ENCODE measurements at places on chromosomes 11 and 22.

DNA sequence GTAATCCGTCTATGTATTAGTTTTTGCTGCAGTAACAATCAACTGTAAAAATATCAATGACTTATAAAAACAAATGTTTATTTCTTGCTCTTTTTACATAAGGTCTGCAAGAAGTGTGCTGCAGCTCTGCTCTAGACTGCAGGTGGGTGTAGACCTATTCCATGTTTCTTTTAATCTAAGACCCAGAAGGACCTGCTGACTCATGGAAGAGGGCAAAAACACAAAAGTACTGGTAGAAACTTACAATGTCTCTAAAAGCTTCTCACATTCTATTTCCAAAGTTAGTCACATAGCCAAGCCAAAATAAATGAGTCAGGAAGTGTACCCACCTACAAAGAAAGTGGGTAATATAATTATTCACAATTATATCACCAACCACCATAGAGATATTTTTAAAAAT, 435.9 kb upstream of the FAT3 start:
- DNase-seq = no peak

DNA sequence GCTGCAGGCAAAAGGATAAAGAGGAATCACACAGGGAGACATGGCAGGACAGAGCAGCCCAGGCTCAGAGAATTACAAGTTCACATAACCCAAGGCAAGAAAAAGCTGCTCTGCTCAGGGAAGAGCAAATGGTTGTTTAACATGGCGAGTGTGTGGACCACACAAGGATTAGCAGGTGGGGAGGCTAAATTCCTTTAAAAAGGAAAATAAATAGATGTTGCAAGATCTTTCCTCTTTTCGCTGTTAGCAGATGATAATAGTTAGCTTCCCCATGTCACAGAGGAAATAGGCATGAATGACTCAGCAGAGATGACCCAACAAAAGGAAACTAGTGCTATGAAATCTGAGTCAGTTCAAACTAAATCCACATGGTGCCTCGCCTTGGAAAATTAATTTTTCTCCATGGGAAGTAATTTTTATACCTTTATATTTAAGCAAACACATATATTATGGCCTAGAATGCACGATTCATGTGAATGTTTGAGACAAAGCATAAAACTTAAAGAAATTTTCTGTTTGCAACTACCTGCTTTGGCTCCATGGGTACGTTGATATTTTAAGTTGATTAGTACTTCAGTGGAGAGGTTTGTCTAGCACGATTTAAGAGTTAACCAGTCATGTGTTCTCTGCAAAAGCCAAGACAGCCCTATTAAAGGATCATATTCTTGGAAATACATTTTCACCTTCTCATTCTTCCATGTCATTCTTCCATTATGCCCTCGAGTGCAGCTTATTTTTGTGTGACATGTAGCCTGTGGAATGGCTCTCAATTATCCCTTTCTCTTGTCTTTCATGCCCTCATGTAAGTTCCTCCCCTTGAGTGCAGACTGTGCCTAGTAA, 38.5 kb upstream of the FJX1 start:
- DNase-seq = peak; percentile 98

GRCh38 chr11:105862736-105863367, 159.2 kb downstream of the MSANTD4 start:
- DNase-seq = peak; percentile 76

DNA sequence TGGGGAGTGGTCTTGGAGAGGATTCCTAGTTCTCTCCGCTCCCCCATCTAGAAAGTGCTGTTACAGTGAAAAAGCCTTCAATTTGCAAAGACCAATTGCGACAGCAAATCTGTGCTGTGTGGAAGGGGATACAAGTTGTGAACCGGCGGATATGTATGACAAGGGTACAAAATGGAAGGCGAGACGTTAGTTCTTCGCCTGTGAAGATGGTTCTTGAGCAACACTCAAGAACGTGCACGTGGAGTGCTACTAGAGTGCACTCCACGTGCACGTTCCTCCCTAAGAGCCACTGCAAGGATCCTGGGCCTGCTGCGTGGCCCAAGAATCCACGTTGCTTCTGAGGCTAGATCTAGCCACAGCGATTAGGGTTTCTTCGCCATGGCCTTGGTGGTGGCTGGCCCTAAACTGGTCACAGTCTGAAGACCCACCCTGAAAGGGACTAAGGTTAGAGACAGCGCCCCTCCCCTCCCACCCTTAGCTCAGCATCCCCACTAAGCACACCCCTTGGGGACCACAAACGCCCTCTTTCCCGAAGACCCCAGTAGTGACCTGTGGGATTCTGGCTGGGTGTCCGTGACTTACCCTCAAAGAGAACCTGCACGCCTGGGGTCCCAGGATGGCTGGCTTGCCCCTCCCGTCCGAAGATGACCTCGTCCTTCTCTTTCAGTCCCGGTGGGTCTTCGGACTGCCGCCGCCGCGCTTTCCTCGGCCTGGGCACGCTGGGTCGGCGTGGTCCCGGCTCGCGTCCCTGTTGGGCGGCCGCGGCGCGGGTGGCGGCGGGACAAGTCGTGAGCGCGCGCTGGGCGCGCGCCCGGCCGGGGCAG, 519 bp upstream of the PDE3B start:
- no peak for DNase-seq

- DNase-seq = no peak
These were observed 8.9 kb downstream of the HEPHL1 start for GRCh38 chr11:94030059-94030458.

- peak; percentile 89 for DNase-seq
These were observed 3.0 kb upstream of the ANKK1 start for GRCh38 chr11:113384551-113384950.

DNA sequence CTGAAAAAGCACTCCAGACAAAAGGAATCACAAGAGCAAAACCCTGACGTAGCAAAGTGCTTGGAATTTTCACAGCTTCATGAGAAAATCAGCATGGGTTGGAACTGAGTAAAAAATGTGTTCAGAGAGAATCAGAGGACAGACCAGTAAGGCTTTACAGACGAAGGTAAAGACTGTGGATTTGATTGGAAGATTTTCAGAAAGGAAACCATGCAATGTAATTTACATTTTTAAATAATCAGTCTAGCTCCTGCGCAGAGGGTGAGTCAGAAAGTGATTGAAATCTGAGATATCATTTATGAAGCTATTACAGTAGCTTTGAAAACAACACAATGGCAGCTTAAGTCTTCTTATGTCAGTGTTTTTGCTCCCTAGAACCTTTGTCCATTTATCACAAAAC, 1122.3 kb downstream of the LRRC4C start:
- DNase-seq = no peak

GRCh38 chr22:40436505-40437431, 66.4 kb downstream of the SGSM3 start:
- DNase-seq = peak; percentile 86

DNA sequence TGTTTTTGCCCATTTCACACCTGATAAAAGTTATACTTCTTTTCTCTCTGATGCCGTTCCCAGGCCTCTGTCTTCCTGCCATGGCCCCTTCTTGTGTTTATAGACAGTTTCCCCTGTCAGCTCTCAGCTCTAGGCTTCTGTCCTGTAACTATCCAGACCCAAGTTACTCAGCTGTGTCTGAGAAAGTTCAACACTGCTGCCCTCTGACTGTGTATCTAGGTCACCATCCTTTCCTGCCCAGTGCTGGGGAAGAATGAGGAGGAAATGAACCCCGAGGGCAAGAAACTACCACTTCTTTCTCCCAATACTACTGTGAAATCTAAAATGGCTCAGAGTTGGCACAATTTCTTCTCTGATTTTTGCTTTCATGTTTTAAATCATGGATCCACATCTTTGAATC, 29.6 kb downstream of the SNX19 start:
- DNase-seq = no peak

- no peak for DNase-seq
These were observed 115.6 kb upstream of the PDGFD start for GRCh38 chr11:104279587-104279986.

DNA sequence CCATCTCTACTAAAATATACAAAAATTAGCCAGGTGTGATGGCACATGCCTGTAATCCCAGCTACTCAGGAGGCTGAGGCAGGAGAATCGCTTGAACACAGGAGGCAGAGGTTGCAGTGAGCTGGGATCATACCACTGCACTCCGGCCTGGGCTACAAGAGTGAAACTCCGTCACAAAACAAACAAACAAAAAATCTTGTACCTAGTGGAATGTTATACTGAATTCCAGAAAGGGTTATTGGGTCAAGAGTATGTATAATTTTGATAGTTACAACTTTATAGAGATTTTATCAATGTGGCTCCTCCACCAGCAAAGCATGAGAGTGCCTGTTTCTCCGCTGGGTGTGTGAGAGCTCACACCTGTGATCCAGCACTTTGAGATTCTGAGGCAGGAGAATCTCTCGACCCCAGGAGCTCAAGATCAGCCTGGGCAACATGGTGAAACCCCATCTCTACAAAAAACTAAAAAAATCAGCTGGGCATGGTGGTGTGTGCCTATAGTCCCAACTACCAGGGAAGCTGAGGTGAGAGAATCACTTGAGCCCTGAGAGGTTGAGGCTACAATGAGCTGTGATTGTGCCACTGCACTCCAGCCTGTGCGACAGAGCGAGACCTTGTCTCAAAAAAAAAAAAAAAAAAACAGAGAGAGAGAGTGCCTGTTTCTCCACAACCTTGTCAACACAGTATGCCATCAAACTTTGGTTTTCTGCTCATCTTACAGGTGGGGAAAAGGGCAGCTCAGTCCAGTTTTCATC, 12.7 kb upstream of the FOLR1 start:
- DNase-seq = no peak

DNA sequence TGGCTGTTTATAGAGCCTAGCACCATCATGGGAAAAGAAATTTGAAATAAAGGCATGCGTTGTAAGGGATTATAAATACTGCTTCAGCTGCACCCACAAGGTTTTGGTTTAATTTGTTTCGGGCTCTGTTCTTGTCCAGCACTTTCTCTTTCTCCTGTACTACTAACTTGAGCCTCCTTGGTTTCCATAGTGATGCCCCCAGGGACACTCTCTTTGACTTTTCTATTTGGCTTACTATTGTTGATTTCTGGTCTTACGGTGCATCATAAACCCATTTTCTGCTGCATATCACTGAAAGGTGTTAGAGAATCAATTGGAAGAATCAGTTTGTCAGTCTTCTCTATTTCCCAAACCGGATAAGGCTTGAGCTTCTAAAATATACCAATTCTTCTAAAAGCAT, 1674.3 kb upstream of the RAG2 start:
- DNase-seq = no peak

DNA sequence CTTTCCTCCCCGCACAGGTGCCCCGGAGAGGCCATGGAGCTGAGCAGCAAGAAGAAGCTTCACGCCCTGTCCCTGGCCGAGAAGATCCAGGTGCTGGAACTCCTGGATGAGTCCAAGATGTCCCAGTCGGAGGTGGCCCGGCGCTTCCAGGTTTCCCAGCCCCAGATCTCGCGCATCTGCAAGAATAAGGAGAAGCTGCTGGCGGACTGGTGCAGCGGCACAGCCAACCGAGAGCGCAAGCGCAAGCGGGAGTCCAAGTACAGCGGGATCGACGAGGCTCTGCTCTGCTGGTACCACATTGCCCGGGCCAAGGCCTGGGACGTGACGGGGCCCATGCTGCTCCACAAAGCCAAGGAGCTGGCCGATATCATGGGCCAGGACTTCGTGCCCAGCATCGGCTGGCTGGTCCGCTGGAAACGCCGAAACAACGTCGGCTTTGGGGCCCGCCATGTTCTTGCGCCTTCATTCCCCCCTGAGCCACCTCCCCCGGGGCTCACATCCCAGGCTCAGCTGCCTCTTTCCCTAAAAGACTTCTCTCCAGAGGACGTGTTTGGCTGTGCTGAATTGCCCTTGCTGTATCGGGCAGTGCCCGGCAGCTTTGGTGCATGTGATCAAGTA, 1.3 kb downstream of the TIGD3 start:
- peak; percentile 48 for DNase-seq

- no peak for DNase-seq
These were observed 83.4 kb downstream of the SCN3B start for GRCh38 chr11:123570939-123571580.

- DNase-seq = no peak
These were observed 944.6 kb downstream of the NTM start for GRCh38 chr11:132314911-132315455.

- no peak for DNase-seq
These were observed 35.3 kb downstream of the LDHAL6A start for GRCh38 chr11:18490736-18491485.

- no peak for DNase-seq
These were observed 138.5 kb downstream of the ARHGAP42 start for GRCh38 chr11:100825626-100826025.

DNA sequence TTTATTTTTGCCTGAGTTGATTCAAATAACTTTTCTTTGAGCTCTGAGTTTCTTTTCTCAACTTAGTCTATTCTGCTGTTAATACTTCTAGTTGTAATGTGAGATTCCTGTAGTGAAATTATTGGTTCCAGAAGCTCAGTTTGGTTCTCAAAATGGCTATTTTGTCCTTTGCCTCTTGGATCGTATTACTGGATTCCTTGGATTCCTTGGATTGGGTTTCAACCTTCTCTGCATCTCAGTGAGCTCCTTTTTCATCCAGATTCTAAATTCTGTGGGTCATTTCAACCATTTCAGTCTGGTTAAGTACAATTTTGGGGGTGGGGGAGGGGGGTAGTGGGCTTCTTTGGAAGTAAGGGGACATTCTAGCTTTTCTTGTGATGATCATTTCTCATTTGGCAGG, 341.1 kb upstream of the CNTN5 start:
- no peak for DNase-seq

GRCh38 chr11:57323167-57323854, 1.4 kb downstream of the TNKS1BP1 start:
- peak; percentile 50 for DNase-seq

DNA sequence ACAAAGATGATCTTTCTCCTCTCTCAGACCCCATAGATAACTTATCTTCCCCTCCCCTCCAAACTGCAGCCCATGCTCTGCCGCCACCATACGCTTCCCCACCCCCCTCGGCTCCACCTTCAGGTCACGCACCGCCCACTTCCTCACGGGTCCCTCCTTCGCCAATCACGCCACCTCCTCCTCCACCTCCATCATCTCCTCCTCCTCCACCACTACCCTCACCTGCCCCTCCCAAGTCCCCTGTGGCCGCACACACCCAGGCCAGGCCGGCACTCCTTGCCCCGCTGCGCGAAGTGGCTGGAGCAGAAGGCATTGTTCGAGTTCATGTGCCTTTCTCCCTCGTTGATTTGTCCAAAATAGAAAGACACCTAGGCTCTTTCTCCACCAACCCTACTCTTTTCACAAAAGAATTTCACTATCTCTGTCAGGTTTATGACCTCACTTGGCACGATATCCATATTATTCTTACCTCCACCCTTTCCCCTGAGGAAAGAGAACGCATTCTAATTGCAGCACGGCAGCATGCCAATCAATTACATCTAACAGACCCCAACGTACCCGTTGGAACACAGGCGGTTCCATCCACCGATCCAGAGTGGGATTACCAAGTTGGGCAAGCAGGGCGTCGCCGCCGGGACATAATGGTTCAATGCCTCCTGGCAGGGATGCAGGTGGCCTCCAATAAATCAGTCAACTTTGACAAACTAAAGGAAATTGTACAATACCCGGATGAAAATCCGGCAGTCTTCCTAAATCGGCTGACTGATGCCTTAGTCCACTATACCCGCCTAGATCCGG, 12.3 kb upstream of the OR56A3 start:
- no peak for DNase-seq

- no peak for DNase-seq
These were observed 2.3 kb upstream of the CRY2 start for GRCh38 chr11:45844822-45845578.

All from fibroblast of the aortic adventitia (primary cell).